ENCODE measurements at places on chromosomes 13 and 19. TPM values are rescaled to one million over a fixed set of nuclear protein-coding genes. Genes with fewer than 3 reads are reported as not detected.
A peak's percentile ranks its signal among the peaks of the same experiment; 100 is the strongest.

GRCh38 chr13:52394586-52394985 lies 11.4 kb downstream of the THSD1 start:
- DNase-seq, result no peak

GRCh38 chr19:3098515-3099346 lies 4.6 kb downstream of the GNA11 start:
- no peak for DNase-seq

ZNF560 gene
- total RNA-seq, result not detected

MTUS2 gene
- 6.8 TPM for total RNA-seq

GRCh38 chr13:23466144-23467002 lies 32.9 kb upstream of the SACS start:
- peak; percentile 75 for DNase-seq

KIR2DL4 gene
- not detected for total RNA-seq

COX7A1 gene
- total RNA-seq, result 62.3 TPM

RDH8 gene
- not detected for total RNA-seq

DNA sequence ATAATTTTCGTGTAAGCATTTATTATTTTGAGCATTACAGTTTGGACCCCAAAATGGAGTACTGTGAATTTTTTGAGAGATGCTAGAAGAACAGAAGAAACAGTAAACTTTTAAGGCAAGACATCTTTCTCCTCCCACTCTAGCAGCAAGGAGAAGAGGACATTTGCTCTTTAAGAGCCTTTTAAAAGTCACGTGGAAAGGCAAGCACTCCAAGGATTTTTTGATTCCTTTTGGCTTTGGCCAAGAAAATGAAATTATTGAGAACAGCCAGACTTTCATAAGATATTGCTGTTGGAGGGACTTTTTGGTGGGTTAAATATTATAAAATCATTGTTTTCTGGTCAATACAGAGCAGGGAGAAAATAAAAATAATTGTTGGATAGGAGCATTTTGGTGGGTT lies 110.0 kb downstream of the RGCC start:
- no peak for DNase-seq

GRCh38 chr19:42149447-42150202 lies 17.4 kb upstream of the POU2F2 start:
- peak; percentile 40 for DNase-seq

- no peak for DNase-seq
Observed at GRCh38 chr13:102212729-102213128, 189.1 kb downstream of the FGF14 start.

DNA sequence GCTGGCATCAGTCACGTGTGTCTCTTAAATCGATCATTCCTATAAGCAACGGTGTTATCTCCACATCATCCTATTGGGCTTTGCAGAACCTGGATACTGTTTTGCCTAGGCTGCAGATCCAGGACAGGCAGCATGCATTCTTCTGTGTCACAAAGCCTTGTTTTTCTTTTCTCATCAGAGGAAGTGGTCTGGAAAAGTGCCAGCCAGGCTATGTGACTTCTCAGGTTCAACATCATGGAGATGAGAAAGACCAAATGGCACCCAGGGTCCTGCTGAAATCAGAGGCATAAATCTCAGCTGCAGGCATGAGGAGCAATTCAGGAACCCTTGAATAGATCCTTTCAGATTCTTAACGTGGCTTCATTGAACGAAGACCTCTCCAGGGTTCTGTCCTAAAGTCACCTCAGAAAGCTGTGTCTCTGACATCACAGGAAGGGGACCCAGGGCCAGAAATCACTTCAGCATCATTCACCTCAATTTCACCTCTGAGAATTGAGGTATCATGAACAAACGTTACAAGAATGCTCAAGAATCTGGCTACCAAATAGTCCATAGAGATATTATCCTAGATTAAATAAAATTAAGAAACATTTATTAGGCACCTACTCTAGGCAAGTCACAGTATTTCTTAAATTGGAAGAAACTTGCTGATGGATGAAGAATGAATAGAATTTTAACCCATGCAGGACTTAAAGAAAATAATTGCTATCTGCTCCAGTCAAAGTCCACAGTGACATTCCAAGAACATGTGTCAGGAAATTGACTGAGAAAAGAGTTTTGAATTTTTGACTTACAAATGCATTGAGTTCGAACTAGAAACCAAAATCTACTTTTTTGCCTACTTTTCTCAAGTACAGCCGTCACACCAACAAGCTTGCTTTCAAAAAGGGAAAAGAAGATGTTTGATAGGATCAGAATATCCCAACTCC lies 124.1 kb downstream of the COG6 start:
- no peak for DNase-seq

DNA sequence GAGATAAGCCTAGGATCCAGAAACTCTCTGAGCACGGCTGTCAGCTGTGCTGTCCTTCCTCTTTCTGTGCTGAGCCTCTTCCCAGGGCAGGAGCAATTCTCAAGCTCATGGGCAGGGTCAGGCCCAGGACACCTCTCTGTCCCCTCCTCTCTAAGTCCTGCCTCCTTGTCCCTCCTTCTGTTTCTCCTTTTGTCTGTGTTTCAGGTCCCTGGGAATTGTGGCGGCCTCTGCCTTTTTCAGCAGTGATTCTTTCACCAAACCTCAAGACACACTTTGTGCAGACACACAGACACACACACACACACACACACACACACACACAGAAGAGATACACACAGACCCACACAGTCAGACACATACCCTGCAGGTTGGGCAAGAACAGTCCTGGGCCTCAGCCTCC lies at the start of gene PSG1:
Gene PSG1, minus strand, starts transcription at position 101 of the 400 bp plus-strand sequence. CDS start 132 bp downstream, outside the sequence.
- no peak for DNase-seq

ZNF8 gene
- total RNA-seq, result 24.8 TPM

Measured in glutamatergic neuron (in vitro differentiated cells).